ENCODE measurements at places on chromosomes 4 and X.

DNA sequence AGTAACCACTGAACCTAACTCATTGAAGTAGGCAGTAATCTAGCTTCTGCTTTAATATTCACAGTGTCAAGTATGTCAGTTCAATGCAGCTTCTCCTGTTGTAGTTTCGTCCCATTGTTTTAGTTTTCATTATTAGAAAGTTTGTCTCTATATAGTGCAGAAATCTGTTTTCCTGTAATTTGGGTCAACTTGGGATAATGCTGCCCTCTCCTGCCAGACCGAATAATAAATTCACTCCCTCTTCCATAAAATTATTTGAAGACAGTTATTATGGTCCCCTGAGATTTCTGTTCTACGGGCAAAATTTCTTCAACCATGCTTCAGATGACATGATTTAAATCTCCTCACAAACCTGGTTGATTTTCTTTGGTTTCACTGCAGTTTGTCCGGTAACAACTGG is 4.6 kb upstream of the LUZP4 start:
- H3K27ac ChIP-seq, result no peak overlapping the region
- H3K4me1 ChIP-seq, result no peaks in the 10 kb centered on the region
- no peak for DNase-seq
- H3K36me3 ChIP-seq, result no peaks in the 10 kb centered on the region

DNA sequence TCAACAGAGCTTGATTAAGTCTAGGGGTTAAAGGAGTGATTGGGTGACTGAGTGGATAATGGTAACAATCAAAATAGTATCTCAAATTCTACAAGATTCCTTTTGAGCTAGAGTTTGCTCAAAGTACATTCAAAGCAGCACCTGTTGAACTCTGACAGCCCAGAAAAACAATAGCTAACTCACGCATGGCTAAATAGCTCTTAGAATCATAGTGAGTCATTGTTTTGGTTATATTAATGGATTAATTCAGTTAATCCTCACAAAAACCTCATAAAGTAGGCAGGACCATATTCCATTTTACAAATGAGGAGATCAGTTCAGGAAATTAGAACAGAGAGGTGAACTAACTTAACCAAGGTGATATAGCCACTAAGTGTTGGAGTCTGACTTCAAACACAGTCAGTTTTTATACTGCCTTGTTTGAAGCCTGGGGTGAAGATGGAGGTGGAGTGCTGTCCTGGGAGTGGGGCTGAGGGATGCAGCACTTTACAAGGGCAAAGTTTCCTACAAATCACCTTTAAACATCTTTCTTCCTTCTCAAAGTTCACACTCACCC is 35.9 kb upstream of the PPM1K start:
- H3K4me3 ChIP-seq, result no peak overlapping the region
- H3K4me1 ChIP-seq, result no peaks in the 10 kb centered on the region
- no peaks in the 10 kb centered on the region for H3K36me3 ChIP-seq
- DNase-seq, result no peak
- no peak overlapping the region for H3K27ac ChIP-seq
- H3K27me3 ChIP-seq, result no peaks in the 10 kb centered on the region

- no peak overlapping the region for H3K4me3 ChIP-seq
- no peaks in the 10 kb centered on the region for H3K27me3 ChIP-seq
- H3K27ac ChIP-seq, result no peak overlapping the region
Observed at GRCh38 chrX:46754586-46755061, 4.3 kb downstream of the SLC9A7 start.

- no peak overlapping the region for H3K4me3 ChIP-seq
- no peak for DNase-seq
- no peak overlapping the region for H3K27ac ChIP-seq
- no peaks in the 10 kb centered on the region for H3K27me3 ChIP-seq
- H3K4me1 ChIP-seq, result peaks cover 7% of the 10 kb centered on the region
Observed at GRCh38 chr4:37438564-37439279, 194.2 kb downstream of the NWD2 start.

DNA sequence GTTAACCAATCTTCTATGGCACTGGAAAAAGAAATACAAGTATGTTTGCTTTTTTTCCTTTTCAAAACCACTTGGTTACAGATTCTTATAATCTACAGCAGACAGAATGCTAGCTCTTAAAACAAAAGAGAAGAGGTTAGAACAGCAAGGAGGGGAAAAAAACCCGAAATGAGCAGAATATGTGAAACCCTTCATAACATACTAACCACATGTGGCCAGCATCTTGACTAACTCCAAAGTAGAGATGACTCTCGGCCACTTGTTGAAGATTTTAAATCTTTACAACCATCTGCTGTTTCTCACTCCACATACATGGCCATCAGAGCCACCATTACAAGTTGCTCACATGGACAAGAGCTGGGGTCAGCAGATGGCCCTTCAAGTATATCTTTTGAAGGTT is 100.3 kb downstream of the PAPSS1 start:
- H3K36me3 ChIP-seq, result no peaks in the 10 kb centered on the region
- no peak for DNase-seq
- H3K4me3 ChIP-seq, result no peak overlapping the region

DNA sequence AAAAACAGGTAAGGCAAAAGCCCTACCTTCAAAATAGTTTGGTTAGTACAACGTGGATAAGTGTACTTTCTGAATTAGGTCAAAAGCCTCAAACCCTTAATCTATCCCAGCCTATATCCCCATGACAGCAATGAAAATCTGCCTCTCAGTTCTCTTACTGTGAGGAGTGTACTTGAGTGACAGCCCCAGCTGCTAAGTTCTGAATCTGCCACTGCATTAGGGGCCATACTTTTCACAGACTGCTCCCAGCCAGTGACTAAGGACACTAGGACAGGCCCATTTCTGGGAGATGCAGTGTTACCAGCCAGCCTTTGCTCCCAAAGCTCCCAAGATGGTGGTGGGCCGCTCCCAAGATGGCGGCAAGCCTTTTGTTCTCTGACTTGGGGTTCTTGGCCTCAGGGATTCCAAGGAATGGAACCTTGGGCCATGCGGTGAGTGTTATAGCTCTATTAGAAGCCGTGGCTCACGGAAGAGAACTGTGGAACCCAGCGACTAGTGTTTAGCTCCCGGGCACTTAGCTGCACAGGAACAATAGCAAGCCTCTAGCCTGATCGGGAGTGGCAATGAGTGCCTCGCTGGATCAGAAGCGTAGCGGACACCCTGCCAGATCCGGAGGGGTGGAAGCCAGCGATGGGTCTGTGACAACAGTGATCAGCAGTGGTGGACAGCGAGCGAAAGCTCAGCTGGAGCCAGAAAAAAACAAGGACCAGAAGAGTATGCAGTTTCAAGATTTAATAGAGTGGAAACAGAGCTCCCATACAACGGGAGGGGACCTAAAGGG is 175.6 kb upstream of the NRK start:
- H3K4me3 ChIP-seq, result no peak overlapping the region
- no peaks in the 10 kb centered on the region for H3K36me3 ChIP-seq
- no peaks in the 10 kb centered on the region for H3K27me3 ChIP-seq
- no peaks in the 10 kb centered on the region for H3K4me1 ChIP-seq
- H3K27ac ChIP-seq, result no peak overlapping the region

GRCh38 chrX:18647621-18648020 is 24.3 kb downstream of the RS1 start:
- no peaks in the 10 kb centered on the region for H3K36me3 ChIP-seq
- H3K4me3 ChIP-seq, result no peak overlapping the region
- no peaks in the 10 kb centered on the region for H3K27me3 ChIP-seq
- no peak for DNase-seq
- H3K27ac ChIP-seq, result no peak overlapping the region

GRCh38 chrX:54992911-54993622 is 921 bp downstream of the PFKFB1 start:
- H3K36me3 ChIP-seq, result no peaks in the 10 kb centered on the region
- H3K27me3 ChIP-seq, result no peaks in the 10 kb centered on the region
- H3K4me1 ChIP-seq, result no peaks in the 10 kb centered on the region
- no peak overlapping the region for H3K4me3 ChIP-seq
- H3K27ac ChIP-seq, result no peak overlapping the region

GRCh38 chr4:5962416-5962815 is 55.8 kb downstream of the C4orf50 start:
- H3K4me3 ChIP-seq, result no peak overlapping the region
- no peaks in the 10 kb centered on the region for H3K4me1 ChIP-seq
- no peak for DNase-seq
- no peaks in the 10 kb centered on the region for H3K36me3 ChIP-seq
- H3K27me3 ChIP-seq, result no peaks in the 10 kb centered on the region

DNA sequence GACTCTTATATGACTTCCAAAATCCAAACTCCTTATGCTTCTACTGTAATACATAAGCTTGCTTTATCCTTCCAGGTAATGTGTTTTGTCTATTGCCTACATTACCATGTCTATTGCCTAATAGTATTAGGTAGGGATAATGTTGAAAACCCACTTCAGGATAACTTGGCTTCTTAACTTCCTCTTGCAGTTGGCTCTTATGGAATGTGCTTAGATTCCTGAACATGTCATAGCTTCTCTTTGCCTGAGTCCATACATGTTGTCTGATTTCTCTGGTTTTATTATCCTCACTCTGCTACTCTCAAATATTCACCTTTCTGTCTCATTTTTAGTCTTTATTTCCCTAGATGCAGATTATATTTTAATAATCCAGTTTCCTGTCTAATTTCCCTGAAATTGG is 599.9 kb downstream of the IL15 start:
- no peaks in the 10 kb centered on the region for H3K4me1 ChIP-seq
- no peak for DNase-seq
- no peak overlapping the region for H3K27ac ChIP-seq
- no peaks in the 10 kb centered on the region for H3K27me3 ChIP-seq
- H3K36me3 ChIP-seq, result no peaks in the 10 kb centered on the region
- no peak overlapping the region for H3K4me3 ChIP-seq

DNA sequence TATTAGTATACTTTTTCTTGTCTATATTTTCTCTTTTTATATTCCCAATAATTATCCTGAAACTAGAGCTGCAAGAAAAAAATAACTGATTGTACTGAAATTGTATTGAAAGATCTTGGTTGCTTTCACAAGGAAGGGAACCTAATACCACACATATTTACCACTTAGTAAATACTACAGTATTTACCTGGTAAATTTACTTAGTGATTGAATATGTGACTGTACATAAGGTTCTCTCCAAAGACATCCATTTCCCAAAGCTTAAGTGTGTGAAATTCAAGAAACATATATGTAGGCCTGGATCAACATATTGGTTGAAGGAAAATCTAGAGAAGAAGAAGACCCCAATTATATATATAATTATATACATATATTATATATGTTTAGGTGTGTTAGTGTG is 1272.7 kb downstream of the C4orf33 start:
- DNase-seq, result no peak
- no peaks in the 10 kb centered on the region for H3K36me3 ChIP-seq
- H3K27ac ChIP-seq, result no peak overlapping the region
- H3K4me3 ChIP-seq, result no peak overlapping the region
- no peaks in the 10 kb centered on the region for H3K4me1 ChIP-seq
- H3K27me3 ChIP-seq, result no peaks in the 10 kb centered on the region

DNA sequence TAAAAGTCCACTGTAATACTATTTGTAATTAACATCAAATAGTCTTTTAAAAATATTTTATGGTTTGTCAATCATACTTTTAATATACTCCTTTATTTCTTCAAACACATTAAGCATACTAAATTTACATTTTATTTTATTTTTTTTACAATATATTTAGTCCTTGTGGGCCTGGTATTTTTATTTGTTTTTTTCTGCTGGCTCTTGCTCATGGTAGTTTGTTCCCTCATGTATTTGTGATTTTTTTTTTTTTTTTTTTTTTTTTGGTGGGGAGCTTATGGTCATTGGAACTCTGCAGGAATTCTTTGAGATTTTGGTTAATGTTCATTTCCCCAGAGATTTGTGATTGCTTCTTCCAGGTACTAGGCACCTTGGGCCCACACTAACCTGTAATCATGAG is 185.5 kb downstream of the PDGFRA start:
- no peak overlapping the region for H3K27ac ChIP-seq
- no peaks in the 10 kb centered on the region for H3K36me3 ChIP-seq
- no peak for DNase-seq
- H3K4me3 ChIP-seq, result no peak overlapping the region

- no peaks in the 10 kb centered on the region for H3K27me3 ChIP-seq
- DNase-seq, result no peak
- H3K4me1 ChIP-seq, result peaks cover 27% of the 10 kb centered on the region
- no peaks in the 10 kb centered on the region for H3K36me3 ChIP-seq
- H3K4me3 ChIP-seq, result no peak overlapping the region
Observed at GRCh38 chr4:26938516-26938915, 77.9 kb downstream of the STIM2 start.

GRCh38 chr4:27398631-27399310 is 538.1 kb downstream of the STIM2 start:
- no peaks in the 10 kb centered on the region for H3K27me3 ChIP-seq
- no peak for DNase-seq
- H3K4me1 ChIP-seq, result no peaks in the 10 kb centered on the region
- H3K27ac ChIP-seq, result no peak overlapping the region
- no peaks in the 10 kb centered on the region for H3K36me3 ChIP-seq

DNA sequence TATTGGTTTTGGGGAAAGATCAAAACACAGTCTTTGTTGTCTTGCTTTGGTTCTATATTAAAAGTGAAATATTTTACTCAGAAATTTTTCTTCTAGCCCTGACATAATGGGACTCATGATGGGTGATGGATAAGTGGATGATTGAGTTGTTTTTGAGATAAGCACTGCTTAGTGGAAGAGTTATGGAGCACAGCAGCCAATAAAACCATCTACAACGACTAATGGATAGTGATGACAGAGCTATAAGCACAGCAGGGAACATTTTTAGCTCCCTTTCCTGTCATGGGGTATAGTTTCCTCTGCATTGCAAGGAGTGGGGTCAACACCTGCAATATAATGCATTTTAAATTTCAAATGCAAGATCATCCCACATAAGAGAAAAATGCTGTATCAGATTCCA is 812.4 kb downstream of the STPG2 start:
- no peaks in the 10 kb centered on the region for H3K4me1 ChIP-seq
- DNase-seq, result no peak
- no peak overlapping the region for H3K27ac ChIP-seq
- no peak overlapping the region for H3K4me3 ChIP-seq
- no peaks in the 10 kb centered on the region for H3K27me3 ChIP-seq

- H3K4me1 ChIP-seq, result no peaks in the 10 kb centered on the region
- H3K27me3 ChIP-seq, result no peaks in the 10 kb centered on the region
- no peak overlapping the region for H3K4me3 ChIP-seq
- H3K36me3 ChIP-seq, result no peaks in the 10 kb centered on the region
- no peak for DNase-seq
Observed at GRCh38 chr4:76011018-76011670, 3.8 kb upstream of the CXCL9 start.

DNA sequence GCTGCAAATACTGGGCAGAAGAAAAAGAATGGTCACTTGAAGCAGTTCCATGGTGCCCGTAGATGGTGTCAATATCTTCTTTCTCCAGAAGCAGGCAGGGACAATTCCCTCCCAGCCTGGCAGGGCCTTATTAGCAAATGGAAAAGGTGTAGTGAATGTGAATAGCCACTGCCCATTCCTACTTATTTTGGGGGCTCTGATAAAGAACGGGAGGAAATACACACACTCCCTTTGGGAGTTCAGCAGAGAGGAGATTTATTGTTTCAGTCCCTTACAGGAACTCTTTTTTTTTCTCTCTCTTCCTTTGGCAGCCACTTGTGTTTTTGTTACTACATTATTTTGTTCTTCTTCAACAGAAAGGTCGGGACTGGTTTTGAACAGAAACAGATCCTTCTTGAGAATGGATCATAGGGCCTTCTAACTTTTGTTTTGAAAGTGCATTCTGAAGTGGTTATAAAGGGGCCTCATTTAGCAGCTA is at the start of gene EMCN:
TSS of gene EMCN (minus strand) at position 159 of the 478 bp plus-strand sequence. CDS start at position 51, 108 bp downstream.
- H3K36me3 ChIP-seq, result no peaks in the 10 kb centered on the region
- no peak for DNase-seq
- H3K4me3 ChIP-seq, result no peak within 1 kb of the TSS
- no peaks in the 10 kb centered on the region for H3K4me1 ChIP-seq
- no peak within 1 kb of the TSS for H3K27ac ChIP-seq

- H3K4me3 ChIP-seq, result no peak overlapping the region
- DNase-seq, result no peak
- no peaks in the 10 kb centered on the region for H3K4me1 ChIP-seq
- H3K27ac ChIP-seq, result no peak overlapping the region
- H3K36me3 ChIP-seq, result no peaks in the 10 kb centered on the region
- no peaks in the 10 kb centered on the region for H3K27me3 ChIP-seq
Observed at GRCh38 chr4:102022343-102022742, 231.8 kb downstream of the BANK1 start.

Data from transverse colon (tissue), 4 donors.